ENCODE measurements at places on chromosomes 3 and 15. TPM values are rescaled to one million over a fixed set of nuclear protein-coding genes. Genes with fewer than 3 reads are reported as not detected.

DNA sequence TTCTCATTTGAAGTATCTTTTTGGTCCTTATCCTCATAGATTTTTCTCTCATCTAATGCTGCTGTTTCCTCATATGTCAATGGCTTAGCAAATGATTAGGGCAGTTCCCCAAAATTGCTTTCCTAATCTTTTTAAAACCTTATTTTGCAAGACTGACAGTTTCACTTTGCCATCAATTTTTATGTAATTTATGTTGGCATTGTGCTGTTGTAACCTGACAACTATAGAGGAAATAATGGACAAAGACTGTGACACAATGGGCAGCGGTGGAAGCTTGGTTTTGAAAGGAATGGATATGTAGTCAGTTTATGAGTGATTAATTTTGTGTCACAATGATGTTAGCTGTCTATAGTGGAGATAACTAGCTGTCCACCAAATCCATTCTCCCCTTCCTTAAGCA, 10.6 kb upstream of the SH3BP5 start:
- DNase-seq: no peak

DNA sequence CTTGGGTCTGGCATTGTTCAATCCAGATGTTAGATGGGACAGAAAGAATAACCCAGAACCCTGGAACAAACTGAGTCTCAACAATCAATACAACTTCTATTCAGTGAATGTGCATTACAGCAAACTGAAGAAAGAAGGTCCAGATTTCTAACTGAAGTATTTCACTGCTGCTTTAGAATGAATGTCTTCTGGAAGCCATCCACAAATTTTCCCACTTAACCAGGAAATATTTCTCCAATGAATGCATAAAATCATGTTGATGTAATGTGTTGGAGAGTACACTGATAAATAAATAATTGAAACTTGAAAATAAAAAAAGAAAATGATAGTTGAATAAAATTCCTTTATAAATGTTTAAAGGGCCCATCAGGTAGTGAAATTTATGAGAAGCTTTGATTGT, 658.6 kb downstream of the ZBBX start:
- no peak for DNase-seq

DNA sequence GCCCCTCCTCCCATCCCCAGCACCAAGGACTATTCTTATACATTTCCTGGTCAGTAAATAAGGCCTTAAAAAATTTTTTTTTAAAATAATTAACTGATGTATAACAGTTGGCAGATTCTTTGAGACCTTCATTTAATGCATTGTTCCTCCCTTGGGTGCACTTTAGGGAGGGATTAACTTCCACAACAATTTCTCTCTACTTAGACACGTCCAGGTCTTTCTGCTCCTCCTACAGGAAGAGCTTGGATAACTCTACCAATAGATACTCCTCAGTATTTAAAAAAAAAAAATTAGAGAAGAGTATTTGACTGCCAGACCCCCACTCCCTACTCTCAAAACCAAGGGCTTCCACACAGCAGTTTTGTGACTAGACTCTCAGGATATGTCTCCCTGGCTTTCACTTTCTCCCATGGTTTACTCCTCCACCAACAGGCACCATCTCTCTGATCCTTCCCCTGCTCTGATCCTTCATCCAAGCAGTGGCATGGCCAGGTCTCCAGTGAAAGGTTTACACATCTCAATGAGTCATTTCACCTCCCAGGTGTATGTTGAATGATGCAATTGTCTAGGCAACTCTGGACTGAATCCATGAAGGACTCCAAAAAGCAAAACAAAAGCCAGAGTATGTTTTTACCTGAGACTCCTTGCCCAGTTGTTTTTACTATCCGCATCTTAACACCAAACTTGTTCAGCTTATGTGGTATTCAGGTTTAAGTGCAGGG, 7.4 kb downstream of the ZIC4 start:
- DNase-seq: no peak

DNA sequence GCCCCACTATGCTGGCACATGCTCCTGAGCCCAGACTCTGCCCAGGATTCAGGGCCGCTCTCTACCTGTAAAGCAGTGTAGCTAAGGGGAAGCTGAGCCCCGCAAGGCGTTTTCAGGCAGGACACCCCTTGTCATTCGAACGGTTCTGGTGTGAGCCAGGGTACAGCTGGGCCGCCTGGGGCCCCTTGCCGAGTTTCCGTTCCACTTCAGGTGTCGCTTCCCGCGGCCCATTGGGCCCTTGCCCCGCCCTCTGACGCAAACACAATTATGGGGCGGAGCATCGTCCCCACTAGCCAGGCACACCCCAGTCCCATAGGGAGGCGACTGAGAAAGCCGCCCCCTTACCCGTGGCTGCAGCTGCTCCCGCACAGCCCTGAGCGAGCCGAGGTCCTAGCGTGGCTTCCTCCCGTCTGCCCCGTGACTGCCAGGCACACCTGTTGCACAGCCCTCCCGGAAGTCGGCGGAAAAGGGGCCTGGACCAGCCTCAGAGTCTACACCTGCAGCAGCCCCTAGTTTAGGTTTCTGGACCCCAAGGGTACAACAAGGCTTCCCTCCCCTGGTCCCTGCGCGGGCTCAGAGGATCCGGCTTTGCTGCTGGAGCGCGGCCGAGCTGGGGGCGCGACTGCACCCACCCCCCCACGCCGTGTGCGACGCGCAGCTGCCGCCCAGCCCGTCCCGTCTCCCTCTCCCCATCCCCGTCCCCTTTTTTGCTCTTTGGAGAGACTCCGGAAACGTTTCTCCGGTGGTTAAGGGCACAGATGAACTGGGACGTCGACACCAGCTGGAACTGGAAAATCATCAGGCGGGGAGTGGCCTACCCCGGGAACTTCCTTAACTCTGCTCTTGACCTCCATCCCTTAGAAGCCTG, at the start of gene PLSCR2:
Gene PLSCR2 (minus strand): TSS at position 412 of the 868 bp plus-strand sequence. CDS start 9,657 bp downstream, outside the sequence.
- DNase-seq: no peak

GRCh38 chr3:13492976-13493866, 13.1 kb downstream of the HDAC11 start:
- DNase-seq: no peak

GRCh38 chr15:48570822-48571221, 74.7 kb downstream of the FBN1 start:
- DNase-seq: no peak

GRCh38 chr3:71974786-71975185, 189.8 kb upstream of the PROK2 start:
- DNase-seq: no peak

DNA sequence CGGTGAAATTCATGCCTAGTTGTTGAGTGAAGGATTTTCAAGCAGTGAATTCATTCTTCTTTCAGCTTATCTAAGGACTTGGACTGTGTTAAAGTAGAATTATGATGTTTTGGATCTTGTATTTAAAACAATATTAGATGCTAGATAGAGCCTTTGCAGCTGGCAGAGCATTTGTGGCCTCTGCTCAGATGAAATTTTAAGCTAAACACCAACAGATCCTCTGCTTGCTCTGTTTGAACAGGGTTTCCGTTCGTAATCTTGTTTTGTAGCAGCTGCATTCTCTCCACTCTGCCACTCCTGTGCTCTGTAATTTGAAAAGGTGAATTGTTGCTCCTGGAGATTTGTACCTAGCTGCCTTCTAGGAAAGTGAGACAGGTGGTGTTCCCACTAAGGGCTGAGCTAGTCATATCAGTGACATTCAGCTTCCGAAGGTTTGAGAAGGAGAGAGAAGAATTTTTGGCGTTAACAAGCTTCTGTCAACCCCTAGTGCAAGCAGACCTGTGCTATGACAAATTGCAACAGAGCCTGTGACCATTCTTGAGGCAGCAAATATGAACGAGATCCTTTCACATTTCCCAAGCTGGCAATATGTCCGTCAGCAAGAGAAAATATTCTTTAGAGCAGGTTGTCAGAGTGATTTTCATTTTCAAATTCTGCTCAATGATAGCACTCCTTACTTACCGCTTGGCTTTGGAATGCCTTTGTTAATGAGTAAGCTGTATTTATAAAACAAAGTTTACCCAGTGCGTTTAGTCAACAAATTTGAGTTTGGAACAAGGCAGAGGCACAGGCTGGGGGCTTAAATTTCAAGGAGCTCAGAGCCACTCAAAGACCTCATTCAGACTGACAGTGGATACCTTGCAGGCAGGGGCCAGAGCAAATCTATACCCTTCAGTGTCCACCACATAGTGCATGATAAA, 5.3 kb downstream of the CHST2 start:
- DNase-seq: no peak

GRCh38 chr3:25171897-25172296, 256.2 kb upstream of the RARB start:
- DNase-seq: no peak

- no peak for DNase-seq
Observed at GRCh38 chr3:71401695-71402231, 181.8 kb downstream of the FOXP1 start.

LCMT2 gene
- total RNA-seq: 3.0 TPM

NPAP1 gene
- not detected for total RNA-seq

LYZL4 gene
- total RNA-seq: not detected

LYSMD4 gene
- total RNA-seq: 15.8 TPM

GOLGA8G gene
- total RNA-seq: not detected

Data from gastrocnemius medialis (tissue), 4 donors.